ENCODE measurements at places on chromosomes 7 and 10. TPM values are rescaled to one million over a fixed set of nuclear protein-coding genes. Genes with fewer than 3 reads are reported as not detected.

The NKX2-3 gene
- not detected for total RNA-seq

The ITIH5 gene
- total RNA-seq, result not detected

The STN1 gene
- 67.7 TPM for total RNA-seq

The TSPAN14 gene
- 21.1 TPM for total RNA-seq

The PYROXD2 gene
- 1.1 TPM for total RNA-seq

The PPP1R3A gene
- total RNA-seq, result not detected

The PDZD7 gene
- total RNA-seq, result 0.13 TPM

The COL1A2 gene
- total RNA-seq, result 46.9 TPM

The FEZF1 gene
- not detected for total RNA-seq

The PNLIPRP1 gene
- total RNA-seq, result not detected

The ZNF488 gene
- total RNA-seq, result 0.13 TPM

The MYH16 gene
- total RNA-seq, result 0.53 TPM

The AKR1C8 gene
- total RNA-seq, result not detected

The TMEM225B gene
- 0.53 TPM for total RNA-seq

The USP54 gene
- total RNA-seq, result 24.5 TPM

The CYP3A7 gene
- total RNA-seq, result not detected

The CLCN1 gene
- total RNA-seq, result under 0.01 TPM

The SMURF1 gene
- 42.4 TPM for total RNA-seq

The FGL2 gene
- 0.53 TPM for total RNA-seq

The CYP2C19 gene
- total RNA-seq, result 0.26 TPM

The ZNF467 gene
- 3.5 TPM for total RNA-seq

The ARHGAP12 gene
- 31.0 TPM for total RNA-seq

The NXPH1 gene
- not detected for total RNA-seq

The EPHA1 gene
- 51.5 TPM for total RNA-seq

The CDNF gene
- total RNA-seq, result 1.3 TPM

The C7orf33 gene
- total RNA-seq, result not detected

The MYL10 gene
- not detected for total RNA-seq

The DPP6 gene
- not detected for total RNA-seq

The HNRNPF gene
- total RNA-seq, result 351 TPM

The TUBB8 gene
- not detected for total RNA-seq

The INA gene
- total RNA-seq, result 0.26 TPM

The NRAP gene
- not detected for total RNA-seq

The HMX2 gene
- total RNA-seq, result not detected

The FGFR2 gene
- total RNA-seq, result 18.8 TPM

Data from bronchial epithelial cell (primary cell).